Stimulated activated CD4-positive, alpha-beta T cell treated with anti-CD3 and anti-CD28 coated beads, Interleukin-4, amount 100 ng/mL, for 48 hours (primary cell): ENCODE measurements at places on chromosomes 5 and 9.

GRCh38 chr5:146703499-146703898 lies 175.1 kb downstream of the PPP2R2B start:
- DNase-seq = no peak

- no peak for DNase-seq
Observed at GRCh38 chr5:168879929-168880328, 300.8 kb upstream of the PANK3 start.

GRCh38 chr5:169812786-169813185 lies 167.5 kb downstream of the INSYN2B start:
- DNase-seq = no peak

DNA sequence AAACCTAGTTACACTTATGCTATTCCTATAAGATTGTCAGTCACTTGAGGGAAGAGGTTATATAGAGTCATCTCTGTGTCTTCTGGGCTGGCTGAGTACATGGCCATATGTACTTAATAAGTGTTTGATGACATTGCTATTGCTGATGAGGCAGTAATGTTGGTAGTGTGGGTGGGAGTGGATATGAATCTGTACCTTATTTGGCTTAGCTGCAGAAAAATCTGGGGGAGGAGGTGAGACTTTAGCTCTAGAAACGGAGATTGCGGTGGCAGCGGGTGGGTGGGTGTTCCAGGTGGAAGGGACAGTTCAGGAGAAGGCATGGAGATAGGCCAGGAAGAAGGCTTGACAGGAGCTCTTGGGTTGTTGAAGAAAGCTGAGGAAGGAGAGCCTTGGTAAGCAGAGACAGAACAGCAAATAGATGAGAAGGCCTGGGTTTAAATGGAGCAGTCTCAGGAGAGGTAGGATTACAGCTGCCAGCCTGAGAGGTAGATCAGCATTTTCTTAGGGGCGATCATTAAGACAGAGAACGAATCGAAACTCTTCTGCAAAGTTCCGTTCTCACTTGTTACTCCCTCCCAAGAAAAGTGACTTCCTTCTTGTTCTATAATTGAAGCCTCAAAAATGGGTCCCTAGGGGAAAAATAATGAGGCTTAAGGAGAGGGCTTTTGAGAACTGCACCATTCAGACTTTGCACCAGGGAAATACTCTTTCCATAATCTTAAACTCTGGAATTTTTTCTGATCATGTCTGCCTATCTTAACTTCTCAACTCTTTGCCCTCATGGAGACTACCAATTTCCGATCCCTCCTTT lies 160.5 kb downstream of the UNC13B start:
- no peak for DNase-seq

GRCh38 chr5:107134931-107135330 lies 535.8 kb downstream of the EFNA5 start:
- DNase-seq = no peak

DNA sequence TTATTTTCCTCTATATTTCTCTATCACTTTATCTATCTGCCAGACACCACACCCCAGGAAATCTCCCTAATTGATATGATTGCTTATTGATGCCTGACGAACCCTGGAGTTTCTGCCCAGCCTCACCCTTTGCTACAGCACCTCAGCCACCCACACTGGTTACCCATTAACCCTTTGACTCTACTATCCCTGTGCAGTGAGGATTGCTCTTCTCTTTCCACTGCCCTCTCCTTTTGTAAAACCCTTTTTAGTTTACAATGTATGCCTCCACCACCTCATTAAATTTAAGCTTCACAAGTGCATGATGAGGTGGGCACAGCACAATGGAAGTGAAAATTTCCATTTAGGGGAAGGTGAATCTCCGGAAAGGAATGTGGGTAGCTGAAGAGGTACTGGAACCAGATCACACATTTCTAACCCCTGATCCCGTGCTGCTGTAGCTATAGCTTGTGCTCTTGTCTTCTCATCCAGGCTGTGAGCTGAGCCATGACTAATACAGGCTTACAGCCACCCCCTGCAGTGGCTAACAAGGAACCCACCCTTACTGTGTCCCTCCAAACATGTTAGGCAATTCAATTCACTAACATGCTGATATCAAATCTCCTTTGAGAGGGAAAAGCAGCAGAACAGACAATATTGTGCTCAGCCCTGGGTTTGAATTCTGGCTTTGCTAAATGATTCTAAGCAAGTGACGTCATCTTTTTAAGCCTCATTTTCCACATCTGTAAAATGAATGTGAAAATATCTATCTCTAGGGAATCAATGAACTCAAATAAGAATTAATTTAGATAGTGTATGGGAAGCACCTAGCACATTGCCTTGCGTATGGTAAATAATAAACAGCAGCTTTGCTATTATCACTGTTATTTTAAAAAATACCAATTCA lies 186.9 kb upstream of the TRIM32 start:
- no peak for DNase-seq

- no peak for DNase-seq
Observed at GRCh38 chr5:149838881-149839739, 105.5 kb downstream of the PDE6A start.

DNA sequence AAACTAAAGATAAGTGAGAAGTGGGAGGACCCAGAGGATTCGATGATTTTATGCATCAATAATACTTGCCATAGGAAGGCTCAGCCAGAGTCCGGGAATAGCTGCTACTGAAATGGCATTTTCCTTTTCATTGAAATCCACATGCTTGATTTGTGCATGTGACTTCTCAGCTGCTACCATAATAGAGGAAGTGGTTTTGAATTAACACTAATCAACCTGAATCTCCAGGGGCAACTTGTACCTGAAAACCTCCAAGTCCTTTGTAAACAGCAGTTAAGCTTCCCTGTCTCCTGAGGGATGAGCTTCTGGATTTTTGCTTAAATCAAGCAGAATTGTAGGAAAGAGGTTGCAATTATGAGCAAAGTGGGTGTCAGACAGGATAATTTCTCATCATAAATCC lies 124.9 kb downstream of the PPP2R2B start:
- DNase-seq = no peak

- DNase-seq = no peak
Observed at GRCh38 chr5:8981496-8981895, 564.4 kb downstream of the SEMA5A start.

DNA sequence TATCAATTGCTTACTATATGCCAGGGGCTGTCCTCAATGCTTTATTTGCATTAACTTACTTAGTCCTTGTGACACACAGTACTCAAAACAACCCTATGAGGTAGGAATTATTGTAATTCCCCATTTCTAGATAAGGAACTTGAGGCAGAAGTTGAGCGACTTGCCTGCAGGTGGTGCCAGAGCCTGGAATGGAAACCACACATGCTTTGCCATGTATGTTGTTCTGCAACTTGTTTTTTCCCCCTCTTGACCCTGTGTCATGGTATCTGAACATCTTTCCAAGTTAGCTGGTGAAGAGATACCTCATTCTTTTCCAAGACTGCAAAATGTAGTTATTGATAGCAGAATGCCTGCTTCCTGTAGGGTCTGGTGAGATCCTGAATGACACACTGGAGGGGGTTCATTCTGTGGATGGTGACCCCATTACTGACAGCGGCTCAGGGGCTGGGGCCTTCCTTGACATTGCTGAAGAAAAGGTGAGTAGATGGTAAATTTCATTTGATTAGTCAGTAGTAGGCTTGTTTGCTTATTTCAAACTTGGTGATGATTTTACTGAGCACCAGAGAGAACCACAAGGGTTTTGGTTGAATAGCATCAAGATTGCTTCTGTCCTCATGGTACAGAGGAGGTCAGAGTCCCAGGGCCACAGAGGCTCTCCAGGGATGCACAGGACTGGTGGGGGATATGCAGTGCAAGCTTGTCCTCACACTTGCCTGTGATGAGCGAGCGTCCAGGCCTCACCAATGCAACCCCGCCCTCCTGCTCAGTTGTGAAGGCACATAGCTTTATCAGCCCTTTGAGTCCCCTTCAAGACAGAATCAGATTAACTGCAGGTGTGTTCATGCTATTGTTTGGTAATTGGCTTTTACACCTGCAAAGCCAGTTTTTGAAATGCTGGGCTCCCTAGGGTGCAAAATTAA lies 57.0 kb downstream of the COL15A1 start:
- DNase-seq = no peak

DNA sequence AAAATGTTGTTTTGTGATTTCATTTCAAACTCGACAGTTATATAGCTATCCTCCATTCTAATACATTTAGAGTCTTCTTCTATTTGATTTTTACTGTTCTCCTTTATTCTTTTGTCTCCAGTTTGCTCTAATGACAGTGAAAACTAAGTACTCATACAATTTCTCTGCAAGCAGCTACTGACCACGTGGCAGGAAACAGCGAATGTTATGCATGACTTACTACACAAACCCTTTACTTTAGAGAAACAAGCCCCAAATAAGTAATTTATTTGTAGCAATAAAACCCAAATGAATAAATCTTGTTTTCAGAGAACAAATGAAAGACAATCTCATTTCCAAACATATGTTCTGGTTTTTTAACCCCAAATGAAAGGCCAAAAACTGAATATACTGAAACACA lies 41.9 kb downstream of the CDH6 start:
- no peak for DNase-seq

GRCh38 chr9:32581512-32582143 lies 8.7 kb upstream of the NDUFB6 start:
- DNase-seq = no peak

DNA sequence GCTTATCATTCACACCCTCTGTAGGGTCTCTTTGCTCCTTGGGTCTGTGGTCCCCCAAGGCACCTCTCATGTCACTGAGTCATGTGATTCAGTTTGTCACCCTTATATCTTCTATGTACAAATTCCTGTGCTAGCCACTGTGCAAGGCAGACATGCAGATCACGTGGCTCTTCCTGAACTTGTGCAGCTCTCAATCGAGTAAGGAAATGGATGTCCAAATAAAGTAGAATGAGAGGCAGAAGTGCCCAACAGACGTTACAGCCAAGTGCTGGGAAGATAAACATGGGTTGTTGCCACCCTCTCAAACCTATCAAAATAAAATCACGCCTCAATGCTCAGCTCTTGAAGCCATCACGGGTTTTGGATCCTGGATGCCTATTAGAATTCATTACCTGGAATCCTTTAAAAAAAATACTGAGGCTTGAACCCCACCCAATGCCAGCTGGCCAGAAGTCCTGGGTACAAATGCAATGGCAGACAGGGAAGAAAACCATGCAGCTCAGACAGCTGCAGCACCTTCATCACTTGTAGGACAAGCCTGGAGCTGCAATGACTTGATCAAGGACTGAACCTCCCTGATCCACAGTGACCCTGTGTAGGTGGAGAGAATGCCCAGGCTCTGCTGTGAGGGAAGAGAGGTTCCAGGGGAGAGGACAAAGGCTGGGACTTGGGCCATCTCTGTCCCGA lies 228.7 kb upstream of the DAP start:
- DNase-seq = no peak

GRCh38 chr5:135174315-135175096 lies 140.5 kb upstream of the PITX1 start:
- no peak for DNase-seq

DNA sequence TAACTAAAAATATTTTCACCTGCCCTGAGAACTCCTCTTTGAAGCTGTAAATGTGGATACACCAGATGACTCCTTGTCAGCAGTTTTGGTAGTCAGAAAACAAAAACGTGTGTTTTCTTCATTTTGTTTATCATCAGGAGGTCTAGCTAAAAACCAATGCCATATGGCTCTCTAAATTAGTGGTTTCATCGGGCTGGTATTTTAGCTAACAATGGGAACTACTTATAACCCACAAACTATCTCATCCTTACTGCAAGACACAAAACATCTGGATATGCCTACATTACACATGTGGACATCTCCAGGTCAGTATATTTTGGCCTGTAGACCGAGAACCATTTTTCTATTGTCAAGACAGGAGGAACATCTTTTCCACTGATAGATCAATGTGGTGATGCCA lies 56.2 kb downstream of the GAS1 start:
- no peak for DNase-seq

DNA sequence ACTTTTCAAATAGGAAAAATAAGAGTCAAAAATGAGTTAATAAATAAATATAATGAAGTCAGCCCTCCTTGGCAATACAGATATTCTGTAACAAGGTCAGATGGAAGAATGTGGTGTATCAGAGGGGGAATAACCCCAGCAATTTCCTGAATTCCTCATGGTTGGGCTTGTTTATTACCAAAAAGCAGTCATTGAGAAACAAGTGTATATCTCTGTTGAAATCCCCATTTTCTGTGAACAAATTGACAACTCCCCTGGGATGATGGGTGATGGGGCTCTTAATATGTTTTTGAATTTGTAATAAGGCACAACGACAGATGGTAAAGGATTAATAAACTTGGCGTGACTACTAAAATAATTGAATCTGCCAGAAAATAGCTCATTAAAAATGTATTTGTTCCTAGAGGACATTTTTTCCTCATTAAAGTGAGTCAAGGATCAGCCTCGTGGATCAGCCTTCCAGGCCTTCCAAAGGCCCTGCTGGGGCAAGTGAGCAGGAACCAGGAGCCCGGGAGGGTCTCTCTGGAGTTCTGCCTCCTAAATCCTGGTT lies 34.2 kb downstream of the THBS4 start:
- DNase-seq = no peak

- DNase-seq = no peak
Observed at GRCh38 chr5:123265551-123265950, 157.7 kb downstream of the CEP120 start.

DNA sequence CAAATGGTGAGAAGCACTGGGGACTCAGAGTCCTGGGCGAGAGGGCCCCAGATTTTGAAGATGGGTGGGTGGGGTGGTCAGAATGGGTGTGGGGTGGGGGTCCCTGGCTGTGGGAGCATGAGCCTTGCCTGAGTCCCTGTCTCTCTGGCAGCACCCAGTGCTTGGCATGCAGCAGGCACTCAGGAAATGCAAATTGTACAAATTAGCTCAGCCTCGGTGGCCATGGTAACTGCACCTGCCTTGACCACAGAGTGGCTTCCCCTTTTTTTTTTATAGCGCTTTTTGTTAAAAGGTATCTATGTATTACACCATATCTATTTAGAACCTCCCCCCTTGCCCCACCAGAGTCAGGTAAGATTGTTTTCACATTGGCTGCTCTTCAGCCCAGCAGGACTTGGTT lies 19.2 kb upstream of the PITX1 start:
- no peak for DNase-seq

DNA sequence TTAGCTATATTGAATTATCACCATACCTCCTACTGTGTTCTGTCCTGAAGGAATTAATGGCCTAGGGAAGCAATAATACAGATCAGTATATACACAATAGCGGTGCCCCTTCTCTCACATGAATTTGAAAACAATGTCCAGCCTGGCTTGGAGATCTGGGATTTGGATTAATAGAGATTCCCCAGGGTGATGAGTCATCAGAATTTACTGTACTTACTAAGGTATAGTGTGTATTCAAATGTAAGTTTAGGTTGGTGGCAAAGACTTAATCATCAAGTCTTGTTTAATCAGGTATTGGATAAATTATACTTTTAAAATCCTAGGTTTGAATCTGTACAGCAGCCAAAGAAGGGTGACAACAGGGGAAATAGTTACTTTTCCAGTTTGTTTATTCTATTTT lies 121.5 kb downstream of the FEM1C start:
- DNase-seq = no peak

- DNase-seq = no peak
Observed at GRCh38 chr9:35863583-35863982, 6.6 kb downstream of the OR13J1 start.

DNA sequence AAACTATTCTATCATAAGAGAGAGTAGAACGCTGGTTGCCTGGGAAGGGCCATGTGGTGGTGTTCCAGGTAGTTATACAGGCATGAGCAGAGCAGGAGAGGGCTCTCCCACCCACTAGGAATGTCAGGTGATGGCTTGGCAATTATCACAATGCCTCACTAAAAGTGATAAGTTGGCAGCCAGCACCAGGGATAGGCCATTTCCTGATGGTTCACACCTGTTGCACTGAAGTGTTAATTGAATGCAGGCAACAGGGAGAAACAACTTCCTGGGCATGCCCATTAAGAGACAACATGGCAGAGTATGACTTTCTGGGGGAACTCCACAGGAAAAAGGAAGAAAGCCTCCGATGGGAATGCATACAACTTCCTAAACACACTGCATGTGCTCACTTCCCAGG lies 593.2 kb downstream of the ELAVL2 start:
- no peak for DNase-seq
